ENCODE measurements at places on chromosomes 2 and 18.

DNA sequence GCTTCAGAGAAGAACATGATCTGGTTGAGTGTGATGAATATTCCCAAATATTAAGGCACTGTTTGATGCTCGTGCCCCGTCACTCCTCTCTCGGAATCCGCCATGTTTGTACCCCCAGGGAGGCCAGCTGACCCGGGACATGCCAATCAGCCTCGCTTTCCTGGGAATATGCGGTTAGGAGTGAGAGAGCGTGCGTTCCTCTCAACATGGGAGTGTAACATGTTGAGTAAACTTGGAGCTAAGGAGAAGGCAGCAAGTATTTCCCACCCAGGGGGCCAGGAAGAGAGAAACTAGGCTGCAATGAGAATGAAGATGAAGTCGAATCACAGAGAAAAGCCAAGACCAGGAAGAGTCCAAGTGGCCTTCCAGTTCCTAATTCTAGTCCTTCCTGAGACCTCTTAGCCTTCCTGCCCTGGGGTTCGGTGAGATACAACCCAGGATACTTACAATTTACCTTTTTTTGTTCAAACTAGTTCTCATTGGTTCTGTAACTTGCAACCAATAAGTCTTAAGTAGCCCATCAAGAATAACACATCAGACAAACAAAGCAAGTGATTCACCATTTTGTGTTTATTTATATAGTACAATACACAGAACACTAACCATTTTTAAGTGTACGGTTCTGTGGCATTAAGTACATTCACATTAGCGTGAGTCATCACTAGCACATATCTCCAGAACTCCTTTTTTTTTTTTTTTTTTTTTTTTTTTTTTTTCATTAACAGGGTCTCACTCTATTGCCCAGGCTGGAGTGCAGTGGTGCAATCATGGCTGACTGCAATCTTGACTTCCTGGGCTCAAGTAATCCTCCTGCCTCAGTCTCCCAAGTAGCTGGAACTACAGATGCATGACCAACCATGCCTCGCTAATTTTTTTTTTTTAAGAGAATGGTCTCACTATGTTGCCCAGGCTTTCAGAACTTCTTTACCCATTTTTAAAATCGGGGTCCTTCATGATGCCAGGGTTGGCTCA lies 36.4 kb upstream of the SLC1A4 start:
- DNase-seq, result peak; percentile 85

- DNase-seq, result no peak
Observed at GRCh38 chr2:132460781-132461180, 44.2 kb downstream of the GPR39 start.

GRCh38 chr2:20649576-20649975 lies 1.3 kb downstream of the HS1BP3 start:
- no peak for DNase-seq

- peak; percentile 70 for DNase-seq
Observed at GRCh38 chr2:183124222-183124956, at the start of gene NUP35. NUP35 (plus strand) TSS chr2:183124443; CDS start chr2:183124458, 15 bp downstream.

GRCh38 chr2:62424899-62425298 lies 81.1 kb downstream of the TMEM17 start:
- DNase-seq, result no peak

Data from COLO829 (cell line).